ENCODE measurements at places on chromosomes 4 and X. TPM values are rescaled to one million over a fixed set of nuclear protein-coding genes. Genes with fewer than 3 reads are reported as not detected.

The ATP5ME gene
- 255 TPM for total RNA-seq

GRCh38 chr4:7055111-7055989 lies 12.2 kb downstream of the TADA2B start:
- no peak overlapping the region for H3K4me3 ChIP-seq
- no peaks in the 10 kb centered on the region for H3K27me3 ChIP-seq
- no peak for DNase-seq
- H3K36me3 ChIP-seq = peaks cover 19% of the 10 kb centered on the region
- H3K27ac ChIP-seq = no peak overlapping the region

The MXD4 gene
- 92.3 TPM for total RNA-seq

- no peak for DNase-seq
- no peak overlapping the region for H3K4me3 ChIP-seq
- no peaks in the 10 kb centered on the region for H3K36me3 ChIP-seq
- no peaks in the 10 kb centered on the region for H3K4me1 ChIP-seq
Observed at GRCh38 chrX:119266364-119266995, 30.4 kb downstream of the PGRMC1 start.

DNA sequence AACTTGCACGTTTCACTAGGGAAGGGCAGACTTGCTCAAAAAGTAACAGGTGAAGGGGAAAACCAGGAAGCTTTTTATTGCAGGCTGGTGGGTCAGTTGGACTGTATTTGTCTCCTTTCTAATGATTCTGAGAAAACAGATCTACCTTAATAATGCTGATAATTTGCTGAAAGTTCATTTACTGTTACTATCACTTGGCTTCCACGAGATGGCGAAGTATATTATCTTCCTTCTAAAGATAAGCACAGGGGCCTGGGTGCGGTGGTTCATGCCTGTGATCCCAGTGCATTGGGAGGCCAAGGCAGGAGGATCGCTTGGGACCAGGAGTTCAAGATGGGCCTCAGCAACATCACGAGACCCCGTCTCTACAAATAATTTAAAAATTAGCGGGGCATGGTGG lies 16.4 kb downstream of the CCKAR start:
- DNase-seq = no peak
- H3K36me3 ChIP-seq = no peaks in the 10 kb centered on the region
- H3K4me3 ChIP-seq = no peak overlapping the region
- H3K27me3 ChIP-seq = no peaks in the 10 kb centered on the region
- H3K27ac ChIP-seq = no peak overlapping the region

DNA sequence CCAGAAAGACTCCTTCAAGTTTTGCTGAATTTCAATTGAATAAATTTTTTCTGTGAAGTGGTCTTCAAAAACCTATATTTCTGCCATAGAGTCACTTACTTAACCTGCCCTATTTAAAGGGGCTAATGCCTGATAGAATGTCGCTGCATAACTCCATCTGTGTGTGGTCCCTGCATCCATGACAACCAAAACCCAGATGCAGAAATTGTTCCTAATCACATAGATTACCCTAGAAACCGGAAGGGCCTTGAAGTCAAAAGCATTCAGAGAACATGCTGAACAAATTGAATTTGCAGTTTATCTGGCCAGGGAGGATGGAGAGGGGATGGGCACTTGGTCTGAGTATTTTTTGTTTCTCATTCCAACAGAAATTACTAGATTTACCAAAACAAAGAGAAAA lies 1.5 kb upstream of the PARM1 start:
- H3K36me3 ChIP-seq = no peaks in the 10 kb centered on the region
- no peak overlapping the region for H3K4me3 ChIP-seq
- no peak for DNase-seq
- H3K27ac ChIP-seq = no peak overlapping the region
- peaks cover 48% of the 10 kb centered on the region for H3K27me3 ChIP-seq
- peaks cover 19% of the 10 kb centered on the region for H3K4me1 ChIP-seq

- H3K4me3 ChIP-seq = no peak overlapping the region
- peaks cover 8% of the 10 kb centered on the region for H3K36me3 ChIP-seq
- no peaks in the 10 kb centered on the region for H3K27me3 ChIP-seq
- H3K4me1 ChIP-seq = no peaks in the 10 kb centered on the region
- H3K27ac ChIP-seq = no peak overlapping the region
Observed at GRCh38 chr4:78864405-78865024, 74.7 kb downstream of the PAQR3 start.

The MGARP gene
- 0.45 TPM for total RNA-seq
